ENCODE measurements at places on chromosomes 1 and 21.

DNA sequence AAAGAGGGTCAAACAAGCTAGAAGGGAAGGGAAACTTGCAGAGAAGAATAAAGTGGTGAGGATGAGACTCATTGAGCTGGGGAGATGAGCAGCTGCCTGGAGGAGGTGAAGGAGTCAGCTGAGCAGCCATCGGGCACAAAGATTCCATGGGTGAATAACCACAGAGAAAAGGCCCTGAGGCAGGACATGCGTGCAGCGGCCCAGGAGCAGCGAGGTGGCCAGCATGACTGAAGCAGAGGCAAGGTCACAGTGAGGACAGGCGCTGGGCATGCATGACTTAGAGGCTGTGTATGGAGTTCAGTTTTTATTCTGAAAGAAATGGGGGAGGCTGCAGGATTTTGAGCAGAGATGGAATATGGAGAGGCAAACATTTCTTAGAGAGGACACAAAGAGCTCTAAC lies 24.9 kb downstream of the OLFML2B start:
- DNase-seq = no peak

DNA sequence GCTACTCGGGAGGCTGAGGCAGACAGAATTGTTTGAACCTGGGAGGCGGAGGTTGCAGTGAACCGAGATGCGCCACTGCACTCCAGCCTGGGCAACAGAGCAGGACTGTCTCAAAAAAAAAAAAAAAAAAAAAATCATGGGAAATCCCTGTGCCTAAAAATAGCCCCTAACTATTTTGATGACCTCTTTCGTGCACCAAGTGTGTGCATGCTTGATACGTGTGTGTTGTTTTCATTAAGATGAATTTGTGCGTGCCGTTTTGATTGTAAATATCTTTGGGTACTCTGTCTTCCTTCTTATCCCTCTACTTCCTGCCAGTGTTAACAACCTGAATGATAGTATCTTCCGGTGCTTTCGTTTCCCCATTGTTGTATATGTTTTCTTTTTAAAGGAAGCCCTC lies 9.8 kb downstream of the CACYBP start:
- DNase-seq = no peak

DNA sequence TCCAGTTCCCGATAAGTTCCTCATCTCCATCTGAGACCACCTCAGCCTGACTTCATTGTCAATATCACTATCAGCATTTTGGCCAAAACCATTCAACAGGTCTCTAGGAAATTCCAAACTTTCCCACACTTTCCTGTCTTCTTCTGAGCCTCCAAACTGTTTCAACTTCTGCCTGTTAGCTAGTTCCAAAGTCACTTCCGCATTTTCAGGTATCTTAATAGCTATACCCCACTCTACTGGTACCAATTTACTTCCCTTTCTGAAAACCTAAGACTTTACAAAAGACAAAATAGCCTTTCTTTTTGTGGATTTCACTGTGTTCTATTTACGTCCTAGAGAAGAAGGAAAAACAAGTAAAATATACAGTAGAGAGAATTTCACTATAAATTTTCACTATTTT lies 147.0 kb upstream of the FMN2 start:
- DNase-seq = no peak

GRCh38 chr21:38965910-38966504 lies 160.3 kb downstream of the ETS2 start:
- peak; percentile 56 for DNase-seq

DNA sequence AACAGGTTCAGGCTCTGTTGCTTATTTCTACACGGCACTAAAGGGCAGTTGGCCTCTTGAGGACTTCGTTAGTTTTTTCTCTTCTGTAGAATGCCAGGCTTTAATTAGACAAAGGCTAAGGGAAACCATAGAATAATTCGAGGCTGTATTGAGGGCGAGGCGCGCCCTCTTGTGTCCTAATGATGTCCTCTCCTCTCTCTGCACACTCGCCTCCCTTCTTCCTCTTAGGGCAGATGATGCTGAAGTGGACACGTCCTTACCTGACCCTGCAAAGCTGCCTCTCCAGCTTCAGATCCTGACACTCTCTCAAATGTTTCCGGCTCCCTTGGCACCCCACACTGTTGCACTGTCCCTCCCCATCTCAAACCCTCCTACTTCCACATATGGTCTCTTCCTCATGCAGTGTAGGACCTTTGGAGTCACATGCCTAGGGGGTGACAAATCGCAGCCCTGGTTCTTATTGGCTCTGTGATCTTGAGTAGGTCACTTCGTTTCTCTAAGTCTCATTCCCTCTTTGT lies 1.9 kb upstream of the ZSCAN20 start:
- DNase-seq = peak; percentile 75
